ENCODE measurements at places on chromosomes 3 and 15.

DNA sequence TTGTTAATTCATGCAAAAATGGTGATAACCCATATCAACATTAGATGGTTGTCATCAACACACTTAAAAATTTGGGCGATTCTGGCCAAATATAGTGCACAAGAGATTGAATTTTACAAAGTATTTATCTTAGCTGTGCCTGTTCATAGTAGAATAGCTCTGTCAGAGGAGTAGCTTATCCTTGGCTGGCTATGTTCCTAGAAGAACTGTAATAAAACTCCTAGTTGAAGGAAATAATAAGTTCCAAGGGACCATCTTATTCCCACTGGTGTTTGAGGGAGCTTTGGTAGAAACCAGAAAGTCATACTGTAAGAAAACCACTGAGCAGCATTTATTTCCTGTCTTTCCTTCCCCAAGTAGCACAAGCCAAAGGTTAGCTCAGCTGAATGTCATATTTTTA is 201.8 kb downstream of the GRM7 start:
- no peak for DNase-seq

DNA sequence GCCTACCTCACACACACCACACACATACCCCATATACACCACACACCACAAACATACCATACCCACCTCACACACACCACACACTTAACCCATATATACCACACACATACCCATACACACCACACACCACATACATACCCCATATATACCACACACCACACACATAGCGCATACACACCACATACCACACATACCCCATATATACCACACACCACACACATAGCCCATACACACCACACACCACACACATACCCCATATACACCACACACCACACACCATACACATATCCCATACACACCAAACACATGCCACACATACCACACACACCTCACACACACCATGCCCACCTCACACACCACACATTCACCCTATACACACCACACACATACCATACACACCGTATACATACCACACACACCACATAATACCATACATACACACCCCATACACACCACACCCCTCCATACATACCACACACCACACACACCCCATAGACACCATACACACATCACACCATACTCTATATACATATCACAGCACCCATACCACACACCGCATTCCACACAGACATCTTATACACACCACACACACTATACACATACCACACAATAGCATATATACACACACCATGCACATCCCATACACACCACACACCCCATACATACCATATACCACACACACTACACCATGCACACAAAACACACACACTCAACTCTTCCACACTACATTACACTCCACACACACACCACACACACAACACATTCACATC is 29.5 kb downstream of the APBA2 start:
- no peak for DNase-seq

- DNase-seq, result no peak
These were observed 53.2 kb upstream of the TMC3 start for GRCh38 chr15:81427176-81427575.

DNA sequence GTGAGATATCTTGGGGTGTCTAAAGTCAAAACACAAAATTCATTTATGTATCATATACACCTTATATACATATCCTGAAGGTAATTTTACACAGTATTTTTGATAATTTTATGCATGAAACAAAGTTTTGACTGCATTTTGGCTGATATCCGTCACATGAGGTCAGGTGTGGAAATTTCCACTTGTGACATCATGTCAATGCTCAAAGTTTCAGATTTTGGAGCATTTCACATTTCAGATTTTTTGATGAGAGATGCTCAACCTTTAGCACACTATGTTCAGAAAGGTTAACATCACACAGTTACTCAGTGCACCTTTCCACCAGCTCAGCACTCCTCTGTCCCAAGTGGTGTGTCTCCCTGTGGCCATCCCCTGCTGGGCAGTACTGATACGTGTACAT is 37.7 kb upstream of the CPB1 start:
- DNase-seq, result no peak

- DNase-seq, result no peak
These were observed 308.3 kb upstream of the SEMA6D start for GRCh38 chr15:47409038-47409437.

- no peak for DNase-seq
These were observed 6.6 kb downstream of the PROK2 start for GRCh38 chr3:71778353-71778752.

DNA sequence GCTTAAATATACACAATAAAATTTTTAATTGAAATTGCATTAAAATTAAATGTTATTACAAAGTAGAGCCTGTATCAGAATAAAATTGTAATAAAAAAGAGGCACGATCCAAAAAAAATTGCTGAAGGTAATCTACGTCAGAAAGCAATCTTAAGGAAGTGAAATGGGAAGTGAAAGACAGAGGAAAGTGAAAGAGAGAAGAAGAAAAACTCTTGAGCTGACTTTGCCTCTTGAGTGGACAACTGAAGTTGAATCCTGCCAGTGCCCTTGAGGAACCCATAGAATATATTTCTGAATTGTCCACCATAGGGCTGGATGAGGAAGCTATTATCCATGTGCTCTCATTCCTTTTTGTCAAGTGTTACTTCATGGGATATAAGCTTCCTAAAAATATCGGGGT is 285.1 kb upstream of the STAC start:
- no peak for DNase-seq

- no peak for DNase-seq
These were observed 213.0 kb upstream of the ROBO2 start for GRCh38 chr3:76826861-76827260.

Data from osteoblast (primary cell).